ENCODE measurements at places on chromosomes 13 and 19.
A peak's percentile ranks its signal among the peaks of the same experiment; 100 is the strongest.

GRCh38 chr19:55209693-55210472 lies 582 bp upstream of the PTPRH start:
- no peak for ATAC-seq

DNA sequence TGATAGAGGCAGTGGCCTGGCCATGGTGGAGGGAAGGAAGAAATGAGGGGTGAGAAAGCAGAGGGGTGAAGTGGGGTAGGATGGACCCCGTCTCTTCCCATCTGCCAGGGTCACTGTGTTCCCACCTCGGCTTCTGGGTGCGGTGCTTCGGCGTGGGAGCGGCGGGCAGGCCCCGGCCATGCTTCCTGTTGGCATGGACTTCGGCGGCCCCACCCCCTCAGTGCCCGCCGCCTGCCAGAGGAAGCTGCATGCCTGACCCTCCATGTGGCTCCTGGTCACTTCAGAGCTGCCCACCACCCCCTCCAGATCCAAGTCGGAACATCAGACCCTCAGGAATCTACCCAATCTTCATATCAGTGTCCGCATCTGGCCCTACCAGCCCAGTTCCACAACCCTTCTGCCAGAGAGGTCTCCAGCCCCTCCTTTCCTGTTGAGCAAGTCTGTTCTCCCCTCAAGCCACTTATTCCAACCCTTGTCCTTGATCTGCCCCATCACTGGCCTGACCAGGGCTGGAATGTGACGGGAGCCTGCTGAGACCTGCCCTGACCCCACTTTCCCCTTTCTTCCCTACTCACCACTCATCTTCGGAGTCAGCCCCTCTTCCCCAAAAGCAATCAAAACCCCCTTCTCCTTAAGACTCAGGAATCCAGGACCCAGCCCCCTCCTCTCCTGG lies 1.5 kb downstream of the KCNN4 start:
- no peak for ATAC-seq

DNA sequence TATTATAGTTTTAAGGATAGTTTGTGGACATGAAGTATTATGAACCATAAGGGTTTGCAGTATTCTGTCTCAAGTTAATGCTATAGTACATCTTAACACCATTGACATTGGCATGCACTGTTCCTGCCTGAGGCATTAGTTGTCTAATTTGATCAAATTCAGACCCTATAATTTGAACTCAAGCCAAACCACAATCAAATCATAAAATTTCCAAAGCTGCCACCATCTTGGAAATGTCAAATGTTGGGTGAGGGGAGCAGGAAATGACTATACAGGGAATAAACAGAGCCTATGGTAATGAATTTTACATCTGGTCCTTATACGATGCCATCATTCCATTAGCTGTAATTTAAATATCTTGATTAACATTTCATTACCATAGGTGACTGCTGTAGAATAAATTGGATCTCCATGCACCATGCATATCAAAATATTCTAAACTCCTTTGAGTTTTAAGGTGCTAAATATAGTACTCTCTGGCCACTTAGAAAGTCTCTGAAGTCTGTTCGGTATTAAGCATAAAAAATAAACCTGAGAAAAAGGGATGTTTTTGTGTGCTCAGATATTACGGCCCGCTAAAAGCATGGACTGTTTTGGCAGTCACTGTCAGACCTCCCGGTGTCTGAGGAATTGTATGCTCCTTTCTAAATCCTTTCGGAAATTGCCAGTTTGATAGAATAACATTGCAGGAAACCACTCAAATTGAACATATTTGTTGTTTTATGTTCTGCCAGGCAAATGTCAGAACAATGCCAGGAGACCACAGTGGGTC lies 257.7 kb downstream of the SPRY2 start:
- ATAC-seq: no peak

DNA sequence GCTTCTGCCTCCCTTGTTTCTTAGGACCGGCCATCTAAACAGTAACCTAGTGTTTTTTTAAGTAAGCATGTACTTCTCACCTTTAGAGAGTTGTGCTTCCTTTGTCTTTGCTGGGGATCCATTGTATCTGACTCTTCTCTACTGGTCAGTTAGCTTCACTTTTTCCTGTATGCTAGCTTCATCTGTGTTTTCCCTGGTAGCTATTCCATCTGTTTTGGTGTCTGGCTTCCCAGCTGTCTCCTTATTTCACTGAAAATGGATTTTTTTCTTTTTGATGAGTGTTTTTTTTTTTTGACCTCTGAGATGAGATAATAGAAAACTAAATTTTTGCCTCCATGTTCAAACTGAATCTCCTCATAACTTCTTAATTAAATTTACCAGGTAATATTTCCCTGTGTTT lies 637.0 kb upstream of the SLC10A2 start:
- ATAC-seq: no peak

DNA sequence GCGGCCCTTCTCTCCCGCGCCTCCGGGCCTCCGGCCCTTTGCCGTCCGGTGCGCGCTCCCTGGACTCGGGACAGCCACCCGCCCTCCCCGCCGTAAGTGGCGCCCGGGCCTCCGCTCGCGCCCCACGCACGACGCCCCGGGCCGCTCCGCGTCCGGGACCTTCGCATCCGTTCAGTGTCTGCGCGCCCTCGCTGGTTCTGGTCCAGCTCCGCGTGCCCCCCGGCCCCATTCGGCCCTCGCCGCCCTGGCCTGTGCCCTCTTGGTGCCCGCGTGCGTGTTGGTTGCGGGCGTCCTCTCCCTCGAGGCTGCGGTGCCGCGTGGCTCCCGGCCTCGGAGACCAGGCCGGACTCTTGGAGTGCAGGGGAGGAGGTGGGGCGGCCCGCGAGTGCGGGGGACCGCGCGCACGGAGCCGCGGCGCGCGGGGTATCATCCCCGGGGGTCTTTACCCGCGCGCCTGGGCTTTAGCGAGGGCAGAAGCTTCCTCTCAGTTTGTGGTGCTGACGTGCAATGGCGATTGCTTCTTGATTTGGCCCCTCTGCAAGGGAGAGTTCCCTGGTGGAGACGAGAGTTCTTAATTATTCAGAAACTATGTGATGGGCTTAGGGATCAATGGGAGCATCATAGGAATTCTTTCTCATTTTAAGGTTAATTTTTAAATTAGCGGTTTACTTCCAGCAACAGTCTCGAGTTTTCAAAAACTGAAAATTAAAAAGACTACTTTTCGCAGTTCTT lies 757 bp downstream of the WASF3 start:
- no peak for ATAC-seq

DNA sequence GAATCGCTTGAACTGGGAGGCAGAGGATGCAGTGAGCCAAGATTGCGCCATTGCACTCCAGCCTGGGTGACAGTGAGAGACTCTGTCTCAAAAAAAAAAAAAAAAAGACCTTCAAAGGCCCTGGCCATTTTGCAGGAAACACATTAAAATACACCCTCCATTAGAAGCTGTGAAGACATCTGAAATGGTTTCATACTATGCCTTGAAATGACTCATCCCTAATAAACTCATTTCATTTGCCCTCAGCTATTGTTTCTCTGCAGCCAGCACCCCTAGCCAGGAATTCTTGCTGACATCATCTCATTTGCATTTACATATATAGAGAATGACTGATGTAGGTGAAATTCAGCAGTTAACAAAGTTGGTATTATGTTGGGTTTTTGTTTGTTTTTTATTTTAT lies 8.7 kb downstream of the EML2 start:
- ATAC-seq: no peak

GRCh38 chr19:4368128-4368820 lies 24.9 kb downstream of the MPND start:
- no peak for ATAC-seq

- ATAC-seq: no peak
Observed at GRCh38 chr13:22047082-22047784, 376.4 kb downstream of the FGF9 start.

DNA sequence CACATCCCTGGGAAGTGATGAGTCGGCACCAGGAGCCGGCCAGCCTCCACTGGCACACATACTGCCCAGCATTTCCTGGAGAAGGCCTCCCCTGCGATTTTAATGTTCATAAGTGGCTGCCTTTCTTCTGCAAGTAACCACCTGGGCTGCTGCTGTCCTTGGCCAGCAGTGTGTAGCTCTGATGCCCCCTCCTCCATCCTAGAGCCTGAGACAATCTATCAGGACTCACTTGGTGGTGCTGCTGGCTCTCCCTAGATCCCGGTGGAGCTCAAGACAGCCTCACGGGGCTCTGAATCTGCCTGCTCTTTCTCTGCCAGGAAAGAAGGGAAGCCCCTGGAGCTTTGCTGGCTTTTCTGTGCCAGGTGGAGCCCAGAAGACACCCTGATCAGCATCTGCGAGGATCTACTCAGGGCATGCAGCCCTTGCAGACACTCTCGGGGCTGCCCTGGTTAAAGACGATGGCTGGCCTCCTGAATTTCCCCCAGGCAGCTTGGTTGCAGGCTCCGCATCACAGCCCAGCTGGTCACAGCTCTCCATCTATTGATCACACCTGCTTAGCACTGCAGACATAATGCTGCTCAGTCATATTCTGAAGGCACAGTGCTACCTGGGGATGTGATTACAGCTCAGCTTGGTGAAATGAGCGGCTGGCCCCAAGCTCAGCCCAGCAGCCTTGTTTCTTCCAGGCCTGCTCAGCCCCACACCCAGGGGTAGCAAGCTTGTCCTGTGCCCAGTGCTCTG lies 122.3 kb downstream of the ZDHHC20 start:
- no peak for ATAC-seq

DNA sequence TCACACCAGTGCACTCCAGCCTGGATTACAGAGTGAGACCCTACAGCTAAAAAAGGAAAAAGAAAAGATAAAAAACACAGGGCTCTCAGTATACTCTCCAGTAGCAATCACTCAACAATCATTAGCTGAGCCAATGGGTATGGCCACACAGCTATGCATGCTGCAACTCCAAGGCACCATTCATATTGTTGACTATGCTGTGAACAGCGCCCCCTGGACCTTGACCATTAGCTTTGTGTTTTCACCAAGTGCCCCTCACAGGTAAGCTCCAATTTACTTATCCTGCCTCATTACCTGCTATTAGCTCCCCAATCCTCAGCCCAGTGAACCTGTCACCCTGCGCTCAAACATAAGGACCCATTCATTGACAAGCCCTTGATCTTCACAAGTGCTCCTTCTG lies 35.8 kb downstream of the ZIC5 start:
- no peak for ATAC-seq

- no peak for ATAC-seq
Observed at GRCh38 chr19:5125797-5126497, 157.0 kb downstream of the KDM4B start.

GRCh38 chr13:54183166-54183565 lies 1154.6 kb downstream of the OLFM4 start:
- ATAC-seq: no peak

GRCh38 chr13:95301968-95302393 lies 730 bp upstream of the ABCC4 start:
- peak; percentile 13 for ATAC-seq

- ATAC-seq: no peak
Observed at GRCh38 chr13:32837973-32838927, 178.0 kb upstream of the KL start.

DNA sequence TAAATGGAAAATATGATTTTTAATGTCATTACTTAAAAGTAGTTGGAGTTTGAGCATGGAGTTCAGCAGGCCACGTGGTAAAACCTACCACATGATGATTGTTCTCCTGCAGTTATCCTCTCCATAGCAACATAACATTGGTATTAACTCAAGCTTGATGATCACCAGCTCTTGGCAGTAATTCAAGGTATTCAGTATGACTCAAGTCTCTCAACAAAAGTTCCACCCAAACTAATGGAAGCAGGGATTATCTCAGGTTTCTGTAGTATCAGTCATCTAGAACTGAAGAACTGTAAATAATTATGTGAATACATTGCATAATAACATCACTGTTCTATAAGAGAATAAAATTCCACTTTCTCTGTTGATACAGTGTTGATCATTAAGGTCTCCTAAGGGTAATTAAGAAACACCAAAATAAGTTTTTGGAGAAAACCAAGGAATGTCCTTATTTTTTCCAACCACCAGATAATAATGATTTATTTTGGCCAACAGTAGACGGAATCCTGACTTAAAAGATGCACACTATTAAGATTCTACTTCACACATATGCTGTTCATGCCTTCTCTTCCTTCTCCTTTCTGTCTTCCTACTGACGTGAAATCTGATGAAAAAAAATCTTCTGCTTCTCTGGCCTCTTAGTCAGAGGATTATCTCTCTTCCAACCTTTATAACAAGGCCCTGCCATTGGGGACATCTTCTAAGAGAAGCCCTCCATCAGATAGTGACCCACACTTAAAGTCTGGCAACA lies 1092.3 kb downstream of the EFNB2 start:
- peak; percentile 81 for ATAC-seq

- no peak for ATAC-seq
Observed at GRCh38 chr13:32893176-32893575, 123.0 kb upstream of the KL start.

GRCh38 chr13:48994706-48995105 lies 19.0 kb downstream of the FNDC3A start:
- ATAC-seq: no peak

- ATAC-seq: no peak
Observed at GRCh38 chr13:46822551-46822950, 25.6 kb upstream of the ESD start.

DNA sequence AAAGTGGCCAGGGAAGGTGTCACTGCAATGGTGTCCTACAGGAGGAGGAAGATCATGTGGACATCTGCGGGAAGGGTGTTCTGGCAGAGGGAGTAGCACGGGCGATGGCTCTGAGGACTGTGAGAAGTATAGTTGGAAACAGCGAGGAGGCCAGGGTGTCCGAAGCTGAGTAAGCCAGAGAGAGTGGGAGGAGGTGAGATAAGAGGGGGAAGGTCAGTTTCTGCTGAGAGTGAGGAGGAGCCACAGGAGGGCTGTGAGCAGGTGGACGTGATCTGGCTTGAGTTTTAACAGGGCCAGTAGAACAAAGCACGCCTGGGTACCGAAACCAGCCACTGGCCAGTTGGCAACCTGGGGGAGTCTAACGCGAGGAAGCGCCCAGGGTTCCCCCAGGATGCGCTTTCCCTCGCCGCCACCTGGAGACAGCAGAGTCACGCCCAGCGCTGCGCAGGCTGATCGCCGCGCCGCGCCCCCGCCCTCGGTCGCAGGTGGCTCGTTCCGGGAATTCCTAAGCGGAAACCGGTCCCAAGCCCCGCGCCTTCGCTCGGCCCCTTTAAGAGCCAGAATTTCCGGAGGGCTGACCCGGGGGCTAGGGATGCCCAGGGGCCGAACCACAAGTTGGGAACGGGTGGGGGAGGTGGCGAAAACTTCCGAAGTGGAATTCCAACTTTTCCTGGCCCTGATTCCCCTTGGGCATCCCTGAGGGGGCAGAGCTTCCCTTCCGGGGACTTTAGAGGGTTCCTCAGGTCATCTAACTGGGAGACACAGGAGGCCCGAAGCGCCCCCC lies 1.1 kb upstream of the LSR start:
- ATAC-seq: peak; percentile 40

DNA sequence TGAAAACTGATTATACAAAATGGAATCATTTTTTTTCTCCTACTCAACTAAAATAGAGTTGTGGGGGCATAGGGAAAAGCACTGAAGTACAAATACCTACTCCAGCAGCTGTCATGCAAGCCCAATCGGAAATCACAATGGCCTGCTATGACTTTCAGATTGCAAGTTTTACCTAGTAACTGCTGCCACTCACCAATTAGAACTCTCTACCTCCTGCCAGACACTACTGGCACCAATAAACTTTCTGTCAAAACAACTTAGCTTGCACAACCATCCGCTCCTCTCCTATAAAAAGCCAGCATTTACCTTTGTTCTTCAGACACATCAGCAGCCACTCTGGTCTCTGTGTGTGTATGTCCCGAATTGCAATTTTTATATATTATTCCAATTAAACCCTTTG lies 9.3 kb upstream of the TRPC4 start:
- no peak for ATAC-seq

Data from gastroesophageal sphincter (tissue), 4 donors.